GM12878 (cell line): ENCODE measurements at places on chromosomes 11 and 22.

DNA sequence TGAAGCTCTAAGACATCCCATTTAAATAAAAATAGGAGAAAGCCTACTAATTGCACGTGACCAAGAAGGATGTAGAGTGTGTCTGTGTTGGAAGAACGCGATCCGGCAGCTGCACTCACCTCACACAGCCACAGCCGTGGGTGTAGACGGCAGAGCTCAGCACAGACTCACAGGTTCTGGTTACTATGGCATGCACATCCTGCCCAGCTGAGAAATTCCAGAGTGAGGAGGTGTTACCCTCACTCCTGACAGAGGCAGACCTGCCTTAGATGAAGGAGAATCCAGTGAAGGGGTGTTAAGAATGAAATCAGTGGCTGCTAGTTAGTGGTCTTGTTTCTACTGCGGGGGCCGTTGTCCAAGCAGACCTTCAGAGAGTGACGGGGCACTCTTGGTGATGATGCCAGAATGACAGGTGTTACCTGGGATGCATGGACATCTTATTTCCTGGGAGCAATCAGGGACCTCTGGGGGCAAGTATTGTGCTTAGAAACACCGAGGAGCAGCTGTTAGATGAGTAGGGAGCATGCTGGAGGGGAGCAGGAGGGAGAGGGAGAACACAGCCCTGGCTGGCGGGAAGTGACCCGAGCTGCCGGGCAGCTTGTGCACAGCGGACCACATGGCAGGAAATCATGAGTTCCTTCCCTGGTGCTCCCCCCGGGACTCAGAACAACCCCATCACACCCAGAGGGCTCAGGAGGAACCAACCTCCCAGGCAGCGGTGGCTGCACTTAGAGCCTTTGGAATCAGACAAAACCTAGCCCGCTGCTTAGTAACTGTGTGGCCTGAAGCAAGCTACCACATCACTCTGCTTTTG lies 12.3 kb downstream of the KCNJ5 start:
- no peak overlapping the region for H3K4me3 ChIP-seq
- H3K27ac ChIP-seq, result no peak overlapping the region
- no peak for DNase-seq
- H3K36me3 ChIP-seq, result no peaks in the 10 kb centered on the region
- H3K4me1 ChIP-seq, result no peaks in the 10 kb centered on the region

- H3K4me1 ChIP-seq, result no peaks in the 10 kb centered on the region
- H3K27ac ChIP-seq, result no peak overlapping the region
- H3K4me3 ChIP-seq, result no peak overlapping the region
- DNase-seq, result no peak
- H3K27me3 ChIP-seq, result peaks cover 8% of the 10 kb centered on the region
- no peaks in the 10 kb centered on the region for H3K36me3 ChIP-seq
Measured at GRCh38 chr11:130454491-130455252, 6.2 kb downstream of the ADAMTS15 start.

GRCh38 chr11:91970624-91971023 lies 254.0 kb upstream of the FAT3 start:
- no peak for DNase-seq
- no peak overlapping the region for H3K27ac ChIP-seq
- H3K27me3 ChIP-seq, result no peaks in the 10 kb centered on the region
- no peaks in the 10 kb centered on the region for H3K4me1 ChIP-seq
- H3K4me3 ChIP-seq, result no peak overlapping the region
- H3K36me3 ChIP-seq, result no peaks in the 10 kb centered on the region

DNA sequence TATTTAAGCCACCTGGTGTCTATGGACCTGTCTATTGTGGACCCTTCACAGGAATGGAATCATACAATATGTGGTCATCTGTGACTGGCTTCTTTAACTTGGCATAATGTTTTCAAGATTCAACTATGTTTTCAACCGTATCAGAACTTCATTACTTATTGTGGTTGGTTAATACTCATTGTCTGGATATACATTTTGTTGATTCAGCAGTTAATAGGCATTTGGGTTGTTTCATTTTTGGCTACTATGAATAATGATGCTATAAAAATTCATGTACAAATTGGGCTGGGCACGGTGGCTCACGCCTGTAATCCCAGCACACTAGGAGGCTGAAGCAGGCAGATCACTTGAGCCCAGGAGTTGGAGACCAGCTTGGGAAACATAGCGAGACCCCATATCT lies 2.5 kb upstream of the RAPSN start:
- no peak for DNase-seq
- H3K27ac ChIP-seq, result no peak overlapping the region
- no peaks in the 10 kb centered on the region for H3K4me1 ChIP-seq
- no peaks in the 10 kb centered on the region for H3K27me3 ChIP-seq
- H3K4me3 ChIP-seq, result no peak overlapping the region

DNA sequence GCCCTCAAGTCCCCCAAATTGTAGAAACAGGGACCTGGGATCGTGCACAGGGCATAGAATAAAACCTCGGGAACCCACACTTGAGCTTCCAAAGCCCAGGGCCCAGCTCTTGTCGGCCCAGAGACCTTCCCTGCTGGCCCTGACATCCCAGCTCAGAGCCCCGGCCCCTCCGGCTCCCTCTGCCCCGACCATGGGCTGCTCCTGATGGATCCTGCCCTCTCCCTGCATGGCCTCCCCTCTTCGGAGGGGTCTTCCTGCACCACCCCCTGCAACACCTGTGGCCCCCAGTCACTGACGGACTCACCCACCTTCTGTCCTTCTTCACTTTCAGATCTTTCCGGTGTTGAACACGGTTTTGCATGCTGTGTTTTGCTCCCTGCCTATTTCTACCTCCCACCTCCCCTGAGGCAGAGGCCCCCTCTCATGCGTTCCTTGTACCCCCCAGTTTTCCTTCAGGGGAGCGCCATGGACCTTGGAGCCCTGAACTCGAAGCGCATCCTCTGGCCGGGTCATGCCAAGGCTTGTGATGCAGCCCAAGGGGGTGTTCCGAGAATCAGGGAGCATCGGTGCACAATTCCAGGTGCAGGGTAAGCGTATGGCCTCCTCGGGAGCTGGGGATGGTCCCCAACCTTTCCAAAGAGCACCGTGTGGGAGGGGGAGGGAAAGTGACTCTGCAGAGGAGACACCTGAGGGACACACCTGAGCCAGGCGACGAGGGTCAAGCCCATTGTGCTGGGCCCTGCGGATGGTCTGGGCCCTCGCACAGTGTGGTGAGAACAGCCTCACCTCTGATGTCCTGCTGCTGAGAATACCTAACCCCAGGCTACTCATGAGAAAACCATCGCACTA lies 666.4 kb downstream of the BRD1 start:
- H3K4me3 ChIP-seq, result no peak overlapping the region
- no peaks in the 10 kb centered on the region for H3K27me3 ChIP-seq
- no peak overlapping the region for H3K27ac ChIP-seq

- H3K27me3 ChIP-seq, result no peaks in the 10 kb centered on the region; the same call in 1 of the 2 replicates
- no peaks in the 10 kb centered on the region for H3K4me1 ChIP-seq
- DNase-seq, result no peak
- H3K4me3 ChIP-seq, result no peak overlapping the region
- H3K27ac ChIP-seq, result no peak overlapping the region
- H3K36me3 ChIP-seq, result no peaks in the 10 kb centered on the region
Measured at GRCh38 chr22:31036671-31037550, 44.2 kb upstream of the SMTN start.

- H3K27ac ChIP-seq, result no peak overlapping the region
- H3K36me3 ChIP-seq, result no peaks in the 10 kb centered on the region; the same call in 1 of the 2 replicates
- no peaks in the 10 kb centered on the region for H3K4me1 ChIP-seq
Measured at GRCh38 chr11:83087035-83087434, 15.3 kb upstream of the RAB30 start.

DNA sequence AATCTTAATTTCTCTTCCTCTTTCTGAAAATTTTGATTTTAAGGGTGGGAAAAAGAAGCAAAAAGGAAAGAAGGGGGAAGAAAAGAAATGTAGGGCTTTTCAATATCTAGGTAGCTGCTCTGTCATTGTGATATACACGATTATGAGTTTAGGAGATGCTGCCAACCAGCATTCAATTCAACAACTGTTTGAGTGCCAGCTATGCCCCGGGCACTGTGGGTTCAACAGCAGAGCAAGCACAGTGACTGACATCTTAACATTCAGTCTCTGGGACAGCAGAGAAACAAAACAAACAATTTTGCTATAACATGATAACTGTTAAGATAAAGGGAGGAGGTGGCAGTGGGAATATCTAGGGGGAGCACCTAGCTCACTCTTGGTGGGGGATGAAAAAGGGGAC lies 91.6 kb downstream of the DBX1 start:
- no peaks in the 10 kb centered on the region for H3K4me1 ChIP-seq
- H3K36me3 ChIP-seq, result no peaks in the 10 kb centered on the region
- H3K27ac ChIP-seq, result no peak overlapping the region
- no peak overlapping the region for H3K4me3 ChIP-seq
- no peak for DNase-seq
- 0 out of 2 replicates have a peak, but pooled peaks cover 2% of the 10 kb centered on the region for H3K27me3 ChIP-seq

DNA sequence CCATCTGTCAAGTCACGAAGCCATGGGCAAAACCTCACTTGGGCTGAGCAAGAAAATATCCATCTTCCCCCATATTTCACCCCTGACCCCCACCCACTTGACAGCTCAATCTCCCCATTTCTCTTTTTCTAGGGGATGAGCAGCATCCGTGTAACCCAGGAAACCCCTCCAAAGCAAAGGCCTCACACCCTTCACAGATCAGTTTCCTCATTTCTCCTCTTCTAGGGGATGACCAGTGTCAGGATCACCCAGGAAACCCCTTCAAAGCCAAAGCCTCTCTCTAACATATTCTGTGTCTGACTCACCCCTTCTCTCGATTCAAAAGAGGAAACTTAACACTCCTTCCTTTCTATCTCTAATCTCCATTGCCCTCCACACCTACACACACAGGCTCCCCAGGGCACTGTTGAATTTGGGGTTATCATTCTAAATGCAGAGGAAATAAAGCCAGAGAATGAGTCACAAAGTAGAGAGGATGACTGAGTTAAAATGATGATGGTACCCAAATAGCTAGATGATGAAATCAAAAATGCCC lies 439.7 kb downstream of the BUD13 start:
- H3K36me3 ChIP-seq, result no peaks in the 10 kb centered on the region
- H3K27ac ChIP-seq, result no peak overlapping the region
- H3K27me3 ChIP-seq, result no peaks in the 10 kb centered on the region

DNA sequence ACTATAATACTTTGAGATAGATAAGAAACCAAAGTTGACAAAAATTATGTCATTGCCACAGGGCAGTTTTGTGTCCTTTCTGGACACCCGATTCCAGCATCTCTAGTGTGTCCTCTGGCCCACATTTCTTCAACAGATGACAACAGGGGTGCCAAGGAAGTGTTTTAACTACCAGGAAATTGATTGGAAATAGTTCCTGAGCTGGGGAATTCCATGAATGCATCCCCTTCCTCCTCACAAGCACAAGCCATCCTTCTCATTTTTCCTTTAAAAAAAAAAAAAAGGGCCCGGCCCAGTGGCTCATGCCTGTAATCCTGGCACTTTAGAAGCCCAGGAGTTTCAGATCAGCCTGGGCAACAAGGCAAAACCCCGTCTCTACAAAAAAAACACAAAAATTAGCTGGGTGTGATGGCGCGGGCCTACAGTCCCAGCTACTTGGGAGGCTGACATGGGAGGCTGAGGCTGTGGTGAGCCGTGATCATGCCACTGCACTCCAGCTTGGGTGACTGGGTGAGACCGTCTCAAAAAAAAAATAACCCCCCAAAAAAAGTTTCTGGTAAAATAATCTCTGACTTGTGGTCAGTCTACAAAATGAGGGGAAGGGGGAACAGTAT lies 797 bp upstream of the B3GAT3 start:
- H3K4me1 ChIP-seq, result 0 out of 2 replicates have a peak, but pooled peaks cover 4% of the 10 kb centered on the region
- peaks cover 8% of the 10 kb centered on the region for H3K36me3 ChIP-seq
- peak overlapping the region; percentile 54 for H3K27ac ChIP-seq
- no peak overlapping the region for H3K4me3 ChIP-seq

DNA sequence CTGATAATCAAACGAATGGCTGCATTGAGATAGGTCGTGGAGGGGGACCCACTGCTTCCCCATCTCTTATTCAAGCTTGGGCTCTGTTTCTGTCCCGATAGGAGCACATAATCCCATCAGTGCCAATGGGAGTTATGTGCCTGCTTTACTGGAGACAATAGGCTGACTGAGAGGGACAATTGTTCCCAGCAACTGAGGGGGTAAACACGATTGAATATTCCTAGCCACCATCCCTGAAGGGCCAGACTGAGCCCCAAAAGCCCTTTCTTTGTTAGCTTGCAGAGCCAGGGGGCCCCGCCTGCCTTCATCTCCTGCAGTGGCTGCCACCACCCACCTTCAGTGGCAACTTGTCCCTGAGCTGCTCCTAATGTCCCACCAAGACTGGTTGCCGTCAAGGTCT lies 172.8 kb upstream of the NAV2 start:
- no peaks in the 10 kb centered on the region for H3K4me1 ChIP-seq
- no peak for DNase-seq
- H3K27ac ChIP-seq, result no peak overlapping the region
- no peaks in the 10 kb centered on the region for H3K36me3 ChIP-seq

- H3K27me3 ChIP-seq, result no peaks in the 10 kb centered on the region
- DNase-seq, result no peak
- H3K36me3 ChIP-seq, result no peaks in the 10 kb centered on the region
- no peaks in the 10 kb centered on the region for H3K4me1 ChIP-seq
Measured at GRCh38 chr11:61473370-61474012, 35.1 kb upstream of the LRRC10B start.

- no peaks in the 10 kb centered on the region for H3K27me3 ChIP-seq
- no peak overlapping the region for H3K4me3 ChIP-seq
- H3K4me1 ChIP-seq, result peaks cover 9% of the 10 kb centered on the region; the same call in 1 of the 2 replicates
- no peaks in the 10 kb centered on the region for H3K36me3 ChIP-seq
Measured at GRCh38 chr11:9571071-9571762, 2.3 kb upstream of the WEE1 start.

DNA sequence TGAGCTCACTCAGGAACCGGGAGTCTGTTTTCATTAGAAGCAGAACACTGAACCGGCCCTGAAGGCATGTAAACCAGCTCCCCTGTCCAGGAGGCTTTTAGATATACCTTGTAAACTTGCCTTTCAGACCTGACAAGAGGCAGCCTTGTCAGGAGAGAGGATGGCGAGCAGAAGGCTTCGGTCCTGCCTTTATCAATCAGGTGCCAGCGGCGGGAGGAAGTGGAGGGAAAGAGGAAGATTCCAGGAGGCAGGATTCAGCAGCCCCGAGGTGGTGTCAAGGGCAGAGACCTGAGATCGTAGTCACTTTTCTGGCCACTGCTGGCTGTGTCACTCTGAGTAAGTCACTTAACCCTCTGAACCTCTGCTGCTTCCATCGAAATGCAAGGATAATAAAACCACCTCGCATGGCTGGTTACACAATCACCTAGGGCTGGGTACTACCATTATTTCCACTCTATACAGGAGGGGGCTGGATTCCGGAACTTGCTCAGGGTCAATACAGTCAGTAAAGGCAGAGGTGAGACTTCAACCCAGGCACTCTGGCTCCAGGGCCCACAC lies 181.0 kb downstream of the CHST1 start:
- H3K4me3 ChIP-seq, result no peak overlapping the region
- H3K27me3 ChIP-seq, result peaks cover 6% of the 10 kb centered on the region; the same call in 1 of the 2 replicates
- no peaks in the 10 kb centered on the region for H3K36me3 ChIP-seq
- DNase-seq, result no peak
- H3K27ac ChIP-seq, result no peak overlapping the region
- no peaks in the 10 kb centered on the region for H3K4me1 ChIP-seq

DNA sequence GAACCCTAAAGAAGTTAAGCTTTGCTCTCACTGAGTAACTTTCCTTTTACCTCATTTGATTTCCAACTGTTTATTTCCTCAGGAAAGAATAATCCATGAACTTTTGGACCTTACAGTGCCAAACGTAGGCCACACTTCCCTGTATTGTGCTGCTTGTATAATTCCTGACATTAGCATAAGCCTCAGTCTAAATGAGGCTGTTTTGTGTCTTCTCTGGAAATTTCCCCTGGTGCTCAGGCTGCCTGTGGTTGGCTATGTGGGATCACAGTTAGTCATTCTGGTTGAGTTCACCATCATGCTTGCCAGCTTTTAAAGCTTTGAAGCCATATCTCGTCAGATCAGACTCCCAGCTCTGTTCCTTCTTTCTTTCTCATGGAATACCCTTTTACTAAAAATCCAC lies 107.0 kb downstream of the FAM76B start:
- H3K4me1 ChIP-seq, result peaks cover 7% of the 10 kb centered on the region
- DNase-seq, result no peak
- H3K27me3 ChIP-seq, result no peaks in the 10 kb centered on the region; the same call in 1 of the 2 replicates
- H3K4me3 ChIP-seq, result no peak overlapping the region
